ENCODE measurements at places on chromosomes 11 and 22.

GRCh38 chr11:2297623-2298030, 4.1 kb downstream of the C11orf21 start:
- no peak for DNase-seq

GRCh38 chr22:50030297-50031188, 18.0 kb upstream of the IL17REL start:
- no peak for DNase-seq

DNA sequence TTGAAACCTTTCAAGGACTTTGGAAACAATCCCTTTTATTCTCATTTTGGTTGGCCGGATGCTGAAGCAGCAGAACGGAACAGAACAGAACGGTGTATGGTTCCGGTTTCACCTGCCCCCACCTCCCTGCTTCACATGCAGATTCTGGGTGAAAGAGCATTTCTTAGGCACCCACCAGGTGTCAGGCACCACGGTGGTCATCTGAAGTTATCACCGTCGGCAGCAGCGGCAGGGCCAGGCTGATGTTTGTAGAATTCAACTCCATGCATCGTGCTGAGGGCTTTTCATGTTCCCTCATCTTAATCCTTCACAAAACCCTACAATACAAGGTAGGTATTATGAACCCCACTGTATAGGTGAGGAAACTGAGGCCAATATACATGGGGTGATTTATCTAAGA, 13.6 kb upstream of the PHF21B start:
- DNase-seq, result no peak

GRCh38 chr22:25050566-25050965, 98.0 kb downstream of the KIAA1671 start:
- no peak for DNase-seq

DNA sequence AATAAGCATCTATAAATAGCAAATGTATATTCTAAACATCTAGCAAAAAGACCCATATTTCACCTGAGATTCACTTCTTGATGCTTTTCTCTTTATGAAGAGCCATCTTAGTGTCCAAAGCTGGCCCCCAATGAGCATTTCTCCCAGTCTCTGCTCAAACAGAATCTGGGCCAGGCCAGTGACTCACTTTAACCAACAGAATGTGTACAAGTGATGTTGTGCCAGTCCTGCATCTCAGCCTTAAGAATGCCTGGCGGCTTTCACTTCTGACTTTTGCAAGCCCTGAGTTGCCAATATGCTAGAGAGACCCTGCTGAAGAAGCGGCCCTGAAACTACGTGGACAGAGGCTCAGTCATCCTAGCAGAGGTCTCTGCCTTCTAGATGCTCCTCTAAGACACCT, 6.9 kb upstream of the COPB1 start:
- no peak for DNase-seq
